ENCODE measurements at places on chromosomes 16 and 17.
A peak's percentile ranks its signal among the peaks of the same experiment; 100 is the strongest.

- no peak for DNase-seq
Measured at GRCh38 chr17:39801055-39801454, 63.1 kb downstream of the IKZF3 start.

DNA sequence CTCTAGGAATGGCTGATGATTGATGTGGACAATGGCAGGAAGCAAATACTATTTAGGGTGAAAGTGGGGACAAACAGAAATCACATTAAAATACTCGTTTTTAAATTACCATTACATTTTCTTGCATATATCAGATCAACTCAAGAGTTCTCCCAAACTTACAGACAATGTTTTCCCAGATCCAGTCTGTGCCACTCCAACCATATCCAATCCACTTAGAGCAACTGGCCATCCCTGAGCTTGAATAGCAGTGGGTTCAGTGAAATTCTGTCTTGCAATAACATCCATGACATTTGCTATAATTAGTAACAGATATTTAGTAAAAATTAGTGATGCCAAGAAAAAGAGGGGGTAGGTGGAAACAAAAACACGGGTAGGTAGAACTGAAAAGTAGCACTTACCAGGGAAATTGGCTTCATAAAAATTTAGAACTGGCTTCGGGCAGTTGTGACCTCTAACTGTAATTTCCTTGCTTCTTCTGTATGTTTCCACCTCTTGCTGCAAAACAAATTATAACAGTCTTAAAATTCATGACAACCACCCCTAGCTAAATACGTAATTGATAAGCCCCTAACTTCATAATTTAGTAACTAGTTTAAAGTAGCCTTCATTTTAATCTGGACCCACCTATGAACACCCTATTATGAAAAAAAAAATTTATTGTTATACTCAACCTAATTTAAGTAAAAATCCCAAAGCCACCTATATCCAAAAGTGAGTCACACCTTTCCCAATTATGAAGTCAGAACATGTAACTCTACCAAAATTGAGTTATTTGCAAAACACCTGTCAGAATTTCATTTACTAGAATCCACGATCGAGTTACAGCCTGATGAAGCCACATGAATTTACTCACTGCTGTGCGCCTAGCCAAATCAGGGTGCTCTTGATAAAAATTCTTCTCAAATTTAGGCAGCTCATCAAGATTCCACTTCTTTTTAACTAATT, 2.0 kb downstream of the DDX5 start:
- no peak for DNase-seq

- DNase-seq = no peak
Measured at GRCh38 chr17:39001703-39002637, 34.8 kb upstream of the FBXO47 start.

DNA sequence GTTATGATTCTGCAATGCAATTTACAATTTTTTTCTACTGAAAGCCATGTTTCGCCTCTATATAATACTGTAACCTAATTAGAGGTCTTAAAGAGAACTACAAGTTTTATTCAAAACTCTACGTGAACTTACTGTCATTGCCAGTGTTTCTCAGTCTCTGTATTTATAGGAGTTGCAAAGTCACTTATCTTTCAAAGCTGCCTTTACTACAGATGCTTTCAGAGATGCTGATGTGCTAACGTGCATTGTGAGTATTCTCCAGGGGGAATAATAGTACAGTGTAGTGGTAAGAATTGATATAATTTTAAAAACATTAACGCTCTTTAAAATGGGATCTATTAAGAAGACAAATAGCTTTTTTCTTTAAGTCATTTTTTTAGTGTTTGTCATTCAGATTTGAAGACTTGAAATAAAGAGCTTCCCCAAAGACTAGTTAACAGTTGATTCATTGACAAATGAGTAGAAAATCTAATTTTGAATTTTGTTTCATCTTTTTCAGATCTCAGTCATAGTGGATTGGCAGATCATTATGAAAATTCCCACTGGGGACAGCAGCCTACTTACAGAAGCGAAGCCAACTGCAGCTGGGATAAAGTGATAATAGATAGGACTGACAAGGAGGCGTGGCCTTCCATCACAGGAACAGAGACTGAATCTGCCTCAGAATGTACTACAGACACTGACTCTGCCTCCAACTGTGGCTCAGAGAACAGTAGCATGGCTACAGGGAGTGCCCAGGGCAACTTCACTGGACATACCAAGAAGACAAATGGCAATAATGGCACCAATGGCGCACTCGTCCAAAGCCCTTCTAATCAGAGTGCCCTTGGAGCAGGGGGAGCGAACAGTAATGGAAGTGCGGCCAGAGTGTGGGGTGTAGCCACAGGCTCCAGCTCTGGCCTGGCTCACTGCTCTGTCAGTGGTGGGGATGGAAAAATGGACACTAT, 79.9 kb downstream of the TMC6 start:
- no peak for DNase-seq

DNA sequence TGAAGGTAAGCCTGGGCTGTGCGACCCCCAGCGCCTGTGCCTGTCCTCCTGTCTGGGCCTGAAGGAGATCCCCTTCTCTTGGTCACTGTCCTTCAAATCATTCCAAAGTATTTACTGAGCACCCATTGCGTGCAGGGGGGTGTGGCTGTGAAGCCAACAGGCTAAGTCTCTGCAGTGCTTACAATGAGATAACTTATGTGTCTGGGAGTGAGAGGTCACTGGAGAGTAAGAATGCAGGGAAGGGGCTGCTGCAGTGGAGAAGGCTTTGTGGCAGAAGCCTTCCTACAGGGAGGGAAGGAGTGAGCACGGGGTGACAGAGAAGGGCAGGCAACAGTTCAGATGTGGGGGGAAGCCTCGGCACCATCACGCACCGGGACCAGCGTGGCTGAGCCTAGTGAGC, 11.2 kb upstream of the SMIM5 start:
- DNase-seq = no peak

GRCh38 chr16:81099958-81100357, 3.8 kb upstream of the GCSH start:
- DNase-seq = no peak

DNA sequence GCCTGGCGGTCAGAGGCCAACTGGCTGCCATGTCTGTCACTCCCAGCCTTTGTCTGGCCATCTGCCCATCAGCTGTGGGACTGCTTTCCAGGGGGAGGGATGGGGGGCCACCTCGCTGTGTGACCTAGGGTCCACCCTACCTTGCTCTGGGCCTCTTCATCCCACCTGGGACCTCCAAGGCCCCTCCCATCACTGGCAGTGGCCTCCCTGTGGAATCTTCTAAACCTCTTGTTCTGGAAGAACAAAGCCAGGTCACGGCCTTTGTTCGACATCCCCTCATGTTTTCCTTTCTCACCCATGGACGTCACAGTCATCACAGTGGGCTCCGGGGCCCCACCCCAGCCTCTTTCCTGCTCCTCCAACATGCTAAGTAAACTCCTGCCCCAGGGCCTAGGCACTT, 24.0 kb downstream of the SPNS2 start:
- DNase-seq = no peak

GRCh38 chr17:65696739-65697394, 135.4 kb upstream of the AXIN2 start:
- DNase-seq = no peak

DNA sequence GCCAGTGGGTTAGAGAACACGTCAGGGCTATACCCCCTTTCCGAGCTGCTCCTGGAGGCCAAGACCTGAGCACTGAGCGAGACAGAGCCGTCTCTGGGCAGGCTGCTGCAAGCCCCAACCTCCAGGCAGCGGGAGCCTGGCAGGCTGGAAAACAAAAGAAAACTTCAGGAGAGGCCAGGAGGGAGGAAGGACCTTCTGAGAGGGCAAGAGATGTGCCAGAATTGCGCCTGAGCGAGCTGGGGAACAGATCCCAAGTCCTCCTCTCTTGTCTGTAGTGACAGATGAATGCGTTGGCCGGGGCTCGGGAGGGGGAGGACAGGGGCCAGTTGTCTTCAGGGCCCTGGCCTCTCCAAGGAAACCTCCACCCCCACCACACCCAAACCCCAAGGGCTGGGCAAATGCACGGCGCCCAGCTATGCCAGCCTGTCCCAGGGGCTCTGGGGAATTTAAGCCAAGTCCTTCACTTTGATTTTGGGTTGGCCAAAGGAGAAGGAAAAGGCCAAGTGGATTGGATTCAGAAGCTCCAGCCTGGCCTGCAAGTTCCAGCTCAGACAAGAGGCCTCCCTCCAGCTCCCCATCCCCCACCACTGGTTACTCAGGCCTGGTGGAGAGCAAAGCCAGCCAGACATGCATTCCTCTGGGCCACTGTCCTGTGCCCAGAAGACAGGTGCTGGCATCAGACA, 18.1 kb downstream of the SDK2 start:
- DNase-seq = no peak

DNA sequence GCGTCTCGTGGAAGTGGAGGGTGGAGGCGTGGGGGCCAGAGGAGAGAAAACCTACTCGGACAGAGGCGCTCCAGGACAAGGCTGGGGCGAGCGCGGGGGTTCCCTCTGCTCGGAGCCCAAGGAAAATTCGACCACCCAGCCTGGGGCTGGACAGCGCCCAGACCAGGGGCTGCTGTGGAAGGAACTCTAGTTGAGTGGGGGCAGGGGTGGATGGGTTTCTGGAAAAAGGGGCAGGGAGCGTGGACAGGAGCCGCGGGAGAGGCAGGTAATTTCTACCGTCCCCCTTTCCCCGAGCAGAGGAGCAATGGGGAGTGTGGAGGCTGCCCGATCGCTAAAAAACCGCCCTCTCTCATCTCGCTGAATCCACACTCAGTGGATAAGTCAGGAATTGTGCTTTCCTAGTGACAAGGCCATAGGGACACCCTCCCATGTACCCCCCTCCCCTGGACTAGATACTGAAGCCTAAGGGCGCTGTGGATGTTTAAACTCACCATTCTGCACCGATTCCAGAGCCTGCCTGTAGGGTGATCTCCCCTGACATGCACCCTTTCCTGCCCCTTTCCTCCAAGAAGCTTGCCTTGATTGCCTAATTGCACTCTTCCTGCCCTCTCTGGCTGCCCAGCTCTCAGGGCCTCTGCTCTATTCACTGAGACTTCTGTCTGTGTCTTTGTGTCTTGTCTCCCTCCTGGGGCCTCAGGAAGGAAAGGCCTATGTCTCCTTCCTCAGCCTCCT, 90.7 kb upstream of the TMEM97 start:
- no peak for DNase-seq

- no peak for DNase-seq
Measured at GRCh38 chr16:84842516-84843148, 22.8 kb downstream of the CRISPLD2 start.

DNA sequence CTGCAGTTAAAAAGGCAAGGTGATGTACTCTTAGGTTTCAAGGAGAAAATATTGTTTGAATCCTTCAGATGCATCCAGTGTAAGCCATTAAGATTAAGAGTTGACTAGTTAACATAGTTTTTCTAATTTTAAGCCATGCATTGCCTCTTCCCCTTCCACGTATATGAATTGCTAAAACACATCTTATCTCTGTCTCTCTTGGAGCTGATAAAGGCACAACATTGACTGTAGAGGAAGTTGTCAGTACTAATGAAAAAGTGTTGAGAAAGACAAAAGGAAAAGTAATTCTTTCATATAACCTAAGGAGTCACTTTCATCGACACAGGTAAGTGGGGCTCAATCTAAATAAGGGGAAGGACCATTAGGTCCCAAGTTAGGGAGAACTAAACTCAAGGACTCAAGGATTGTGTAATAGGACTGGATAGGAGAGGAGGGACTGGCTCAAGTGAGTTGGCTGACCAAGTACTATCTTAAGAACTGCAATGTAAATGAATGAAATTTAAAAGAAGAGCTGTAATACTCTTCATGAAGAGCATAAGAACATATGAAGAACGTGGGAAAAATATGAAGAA, 55.6 kb downstream of the GRB7 start:
- no peak for DNase-seq

DNA sequence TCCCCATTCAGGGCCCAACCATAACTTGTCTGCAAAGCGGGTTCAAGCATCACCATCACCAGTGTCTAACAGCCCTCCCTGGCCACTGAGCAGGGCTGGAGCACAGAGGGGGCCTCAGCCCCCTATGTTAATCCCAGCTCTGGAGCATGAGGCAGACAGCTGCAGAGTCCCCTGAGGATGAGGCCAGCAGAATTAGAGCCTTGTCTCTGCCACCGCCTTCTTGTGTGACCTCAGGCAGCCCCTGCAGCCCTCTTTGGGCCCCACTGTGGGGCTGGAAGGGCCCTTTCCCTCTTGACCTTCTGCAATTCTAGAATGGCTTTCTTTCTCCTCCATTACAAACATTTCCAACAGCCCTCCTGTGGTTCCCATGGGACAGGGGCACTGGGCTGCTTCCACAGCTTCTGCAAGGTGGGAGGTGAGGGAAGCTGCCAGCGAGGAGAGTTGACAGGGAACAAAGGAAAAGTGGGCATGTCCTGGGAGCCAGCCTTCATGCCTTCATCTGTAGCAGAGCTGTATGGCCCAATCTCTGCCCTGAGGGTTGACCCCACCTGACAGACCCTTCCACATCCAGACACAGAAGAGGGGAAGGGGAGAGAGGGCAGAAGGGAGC, 65.7 kb downstream of the TMEM132E start:
- no peak for DNase-seq

- DNase-seq = no peak
Measured at GRCh38 chr17:41434415-41434814, 6.4 kb downstream of the KRT38 start.

DNA sequence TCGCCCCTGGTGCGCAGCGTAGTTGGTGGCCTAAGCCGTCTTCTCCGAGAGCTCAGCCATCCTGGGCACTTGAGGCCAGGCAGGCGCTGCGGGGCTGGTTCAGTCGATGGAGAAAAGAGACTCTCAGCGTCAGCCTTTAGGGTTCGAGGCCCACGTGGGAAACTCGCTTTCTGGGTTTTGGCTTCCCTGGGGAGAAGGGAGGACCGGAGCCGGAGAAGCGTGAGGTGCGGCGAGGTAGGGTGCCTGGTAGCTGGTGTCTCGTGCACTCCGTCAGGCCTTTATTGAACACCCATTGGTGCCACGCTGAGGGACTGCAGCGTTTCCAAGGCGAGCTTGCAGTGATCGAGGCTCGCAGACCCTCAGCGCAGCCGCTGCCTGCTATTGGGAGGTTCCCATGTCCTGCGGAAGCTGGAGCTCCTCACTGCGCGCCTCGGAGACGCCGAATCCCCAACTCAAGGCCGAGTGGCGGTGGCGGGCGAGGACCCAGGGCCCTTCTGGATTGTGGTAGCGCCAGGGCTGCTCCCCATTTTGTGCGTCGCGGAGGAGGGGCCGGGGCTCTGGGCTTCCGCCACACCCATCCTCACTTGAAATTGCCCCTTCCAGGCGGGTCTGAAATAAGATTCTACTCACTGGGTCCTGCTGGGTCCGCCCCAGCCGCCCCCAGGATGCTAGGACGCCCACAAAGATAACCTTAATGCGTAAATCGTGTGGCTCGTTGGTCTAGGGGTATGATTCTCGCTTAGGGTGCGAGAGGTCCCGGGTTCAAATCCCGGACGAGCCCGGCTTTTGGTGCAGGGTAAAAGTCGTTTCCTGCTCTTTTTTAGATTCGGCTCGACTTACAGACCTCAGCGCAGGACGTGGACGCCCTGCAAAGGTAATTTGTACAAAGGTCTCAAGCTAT, 1.2 kb downstream of the OR1F1 start:
- DNase-seq = peak; percentile 91

- no peak for DNase-seq
Measured at GRCh38 chr16:57920215-57920879, 50.6 kb downstream of the CNGB1 start.

Measured in activated CD4-positive, alpha-beta T cell treated with anti-CD3 and anti-CD28 coated beads, Interleukin-2, amount 50 U/mL, for 16 hours (primary cell).